DMS79 (cell line): ENCODE measurements at places on chromosomes 16 and 17.

GRCh38 chr17:77354420-77354669 lies 213.6 kb downstream of the SEC14L1 start:
- no peak for DNase-seq

GRCh38 chr16:68756239-68756915 lies 19.3 kb downstream of the CDH1 start:
- peak; percentile 86 for DNase-seq

DNA sequence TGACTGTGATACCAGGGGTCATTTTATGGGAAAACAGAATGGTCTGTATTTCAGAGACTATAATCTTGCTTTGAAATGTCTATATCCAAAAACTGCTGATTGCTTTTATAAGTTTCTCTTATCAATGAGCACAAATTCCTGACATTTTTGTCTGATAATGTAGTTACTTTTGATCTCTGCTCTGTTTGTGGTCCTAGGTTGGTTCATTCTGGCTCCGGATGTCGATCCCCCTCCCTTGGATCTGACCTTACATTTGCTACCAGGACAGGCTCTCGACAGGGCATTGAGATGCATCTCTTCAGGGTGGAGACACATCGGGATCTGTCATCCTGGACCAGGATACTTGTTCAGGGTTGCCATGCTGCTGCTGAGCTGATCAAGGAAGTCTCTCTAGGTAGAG lies 27.3 kb upstream of the VPS4A start:
- DNase-seq: no peak

DNA sequence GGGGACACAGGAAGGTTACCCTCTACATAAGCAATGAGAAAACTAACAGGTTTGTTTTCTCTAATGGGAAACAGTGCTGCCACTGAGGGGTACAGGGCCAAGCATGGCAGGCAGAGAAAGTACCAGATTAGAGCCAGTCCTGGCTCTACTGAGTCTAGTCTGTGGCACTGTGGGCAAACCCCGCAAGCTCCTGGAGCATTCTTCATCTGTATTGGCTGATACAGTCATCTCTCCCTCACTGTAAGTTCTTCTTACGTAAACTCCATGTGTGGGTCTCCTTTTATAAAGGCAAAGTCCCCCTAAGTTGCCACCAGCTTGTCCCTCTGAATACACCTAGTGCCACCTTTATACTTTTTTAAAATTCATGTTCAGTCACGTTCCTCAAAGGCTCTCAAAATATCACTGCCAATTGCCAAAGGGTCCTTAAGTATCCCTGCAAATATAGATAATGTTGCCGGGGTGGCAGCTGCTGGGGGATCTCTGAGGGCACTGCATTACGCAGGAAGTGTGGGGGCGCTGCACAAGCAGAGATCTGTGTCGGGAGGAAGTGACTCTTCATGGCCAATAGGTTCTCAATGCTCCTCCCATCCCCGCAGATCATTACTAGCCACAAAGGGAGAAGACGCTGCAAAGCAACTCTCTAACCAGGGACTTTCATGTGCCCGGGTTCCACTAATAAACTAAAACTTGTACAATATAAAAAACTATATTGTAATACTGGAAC lies 18.8 kb downstream of the XPO6 start:
- DNase-seq: no peak
